A375 (cell line): ENCODE measurements at places on chromosomes 4 and X. TPM values are rescaled to one million over a fixed set of nuclear protein-coding genes. Genes with fewer than 3 reads are reported as not detected.

Gene PAGE5
- total RNA-seq = 464 and 568 TPM in 2 replicates

Gene CTPS2
- 14.5 and 18.0 TPM in 2 replicates for total RNA-seq

Gene GPRASP1
- 0.11 and 0.61 TPM in 2 replicates for total RNA-seq

Gene PRKG2
- total RNA-seq = 0.56 and 0.64 TPM in 2 replicates

Gene PABPC4L
- 0.90 and 1.1 TPM in 2 replicates for total RNA-seq

Gene GLOD5
- not detected in 2 replicates for total RNA-seq

Gene PTPN13
- 12.1 and 13.1 TPM in 2 replicates for total RNA-seq

Gene TCEAL9
- 28.1 and 35.2 TPM in 2 replicates for total RNA-seq

Gene PSAPL1
- total RNA-seq = not detected in 2 replicates

Gene ARX
- not detected in 2 replicates for total RNA-seq

Gene SLC34A2
- not detected in 2 replicates for total RNA-seq

Gene TMEM271
- total RNA-seq = 0.08 TPM in 1 of 2 replicates, not detected in the other

Gene FGA
- total RNA-seq = not detected in 2 replicates

Gene BANK1
- 0.08 and 0.11 TPM in 2 replicates for total RNA-seq

Gene TMEM35A
- total RNA-seq = not detected in 2 replicates

Gene ADH1A
- total RNA-seq = not detected in 2 replicates

Gene STBD1
- total RNA-seq = 1.9 and 3.2 TPM in 2 replicates

Gene GALNTL6
- total RNA-seq = 0.45 and 1.5 TPM in 2 replicates

Gene ZAR1
- total RNA-seq = 0.40 and 1.1 TPM in 2 replicates

Gene PRSS12
- total RNA-seq = 23.1 and 25.9 TPM in 2 replicates

Gene PJA1
- total RNA-seq = 14.2 and 18.6 TPM in 2 replicates

Gene GRID2
- 2.7 and 5.3 TPM in 2 replicates for total RNA-seq

Gene WAS
- total RNA-seq = 0.69 and 1.6 TPM in 2 replicates

Gene UGT2B28
- not detected in 2 replicates for total RNA-seq

Gene IL2
- total RNA-seq = not detected in 2 replicates

Gene FHIP1A
- total RNA-seq = 3.4 and 7.0 TPM in 2 replicates

Gene TEX13D
- 0.11 and 0.26 TPM in 2 replicates for total RNA-seq

Gene ETDA
- not detected in 2 replicates for total RNA-seq

Gene HSFX4
- total RNA-seq = not detected in 2 replicates

Gene CFAP47
- total RNA-seq = 0.03 and 0.08 TPM in 2 replicates

Gene KLHL13
- total RNA-seq = 0.94 and 0.96 TPM in 2 replicates

Gene PCYT1B
- total RNA-seq = 1.4 and 3.0 TPM in 2 replicates

Gene COMMD8
- total RNA-seq = 11.0 and 16.8 TPM in 2 replicates
